ENCODE measurements at places on chromosomes 5 and 9. TPM values are rescaled to one million over a fixed set of nuclear protein-coding genes. Genes with fewer than 3 reads are reported as not detected.

DNA sequence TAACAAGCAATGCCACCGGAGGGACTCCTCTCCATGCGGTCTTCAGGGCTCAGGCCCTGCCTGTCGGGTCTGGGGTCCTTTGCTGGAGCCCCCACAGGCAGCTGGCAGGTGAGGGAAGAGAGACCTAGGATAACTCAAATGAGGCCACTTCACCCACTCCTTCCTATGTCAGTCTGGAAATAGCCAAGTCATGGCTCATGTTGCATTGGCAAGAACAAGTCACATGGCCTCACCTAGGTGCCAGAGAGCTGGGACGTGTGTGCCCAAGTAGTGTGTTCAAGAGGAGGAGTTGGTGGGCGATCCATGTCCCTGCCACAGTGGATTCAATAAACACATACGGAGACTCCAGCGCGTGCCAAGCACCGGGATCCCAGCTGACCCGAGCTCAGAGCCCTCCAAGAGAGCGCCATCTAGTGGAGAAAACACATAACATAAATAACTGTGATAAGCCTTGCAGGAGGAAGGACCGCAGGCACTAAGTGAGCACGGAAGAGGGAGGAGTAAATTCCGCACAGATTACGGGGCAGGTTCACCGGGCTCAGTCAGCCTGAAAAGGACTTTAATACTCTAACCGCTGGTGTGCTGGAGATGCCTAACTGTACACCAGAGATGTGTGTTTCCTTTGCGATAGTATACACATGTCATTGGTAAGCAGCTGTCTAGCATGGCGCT, 580.8 kb downstream of the CCDC171 start:
- DNase-seq, result peak; percentile 86

GRCh38 chr9:94937214-94937903, 210.9 kb downstream of the AOPEP start:
- peak; percentile 94 for DNase-seq

DNA sequence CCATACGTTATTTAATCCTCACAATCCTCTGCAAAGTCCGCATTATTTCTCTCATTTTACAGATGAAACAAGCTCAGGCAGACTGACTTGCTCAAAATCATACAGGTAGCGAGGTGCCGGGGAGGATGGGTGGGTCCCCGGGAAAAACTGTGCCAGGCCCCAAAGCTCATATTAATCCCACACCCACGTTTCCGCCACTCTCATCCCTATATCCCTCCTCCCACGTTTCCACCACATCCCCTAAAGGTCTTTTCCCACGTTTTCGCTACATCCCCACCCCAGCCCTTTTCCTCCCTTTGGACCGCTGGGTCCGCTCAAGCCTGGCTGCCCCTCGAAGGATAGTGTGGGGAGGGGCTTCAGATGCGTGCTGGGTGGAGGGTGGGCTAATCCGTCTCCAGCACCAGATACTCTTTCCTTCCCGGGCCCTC, 434 bp upstream of the FSD1L start:
- no peak for DNase-seq

DNA sequence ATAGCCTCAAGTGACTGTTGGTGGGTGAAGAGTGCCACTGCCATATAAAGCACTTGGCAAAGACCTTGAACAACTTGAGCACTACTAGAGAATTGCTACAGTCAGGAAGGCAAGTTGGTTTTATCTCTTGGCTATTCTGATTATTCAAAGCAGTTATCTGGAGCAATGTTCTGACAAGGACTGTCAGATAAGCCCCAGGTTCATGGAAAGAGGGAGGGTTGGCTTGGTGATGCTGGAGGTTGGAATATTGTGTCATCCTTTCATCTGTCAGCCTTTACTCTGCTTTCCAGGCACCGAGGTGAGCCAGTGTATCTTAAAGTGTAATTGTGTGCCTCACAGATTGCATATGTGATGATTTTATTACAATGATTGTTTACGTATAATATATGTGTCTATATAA, 548.4 kb upstream of the ZNF608 start:
- DNase-seq, result no peak

- DNase-seq, result no peak
These were observed 1941.1 kb upstream of the CDH6 start for GRCh38 chr5:29252390-29252789.

GRCh38 chr5:10701567-10702039, 59.4 kb downstream of the DAP start:
- DNase-seq, result peak; percentile 45

LHX3 gene
- total RNA-seq, result not detected

TAL2 gene
- not detected for total RNA-seq

GRCh38 chr5:8895599-8895998, 650.3 kb downstream of the SEMA5A start:
- DNase-seq, result no peak

- DNase-seq, result peak; percentile 99
These were observed 18.5 kb downstream of the ATOX1 start for GRCh38 chr5:151739939-151740335.

DNA sequence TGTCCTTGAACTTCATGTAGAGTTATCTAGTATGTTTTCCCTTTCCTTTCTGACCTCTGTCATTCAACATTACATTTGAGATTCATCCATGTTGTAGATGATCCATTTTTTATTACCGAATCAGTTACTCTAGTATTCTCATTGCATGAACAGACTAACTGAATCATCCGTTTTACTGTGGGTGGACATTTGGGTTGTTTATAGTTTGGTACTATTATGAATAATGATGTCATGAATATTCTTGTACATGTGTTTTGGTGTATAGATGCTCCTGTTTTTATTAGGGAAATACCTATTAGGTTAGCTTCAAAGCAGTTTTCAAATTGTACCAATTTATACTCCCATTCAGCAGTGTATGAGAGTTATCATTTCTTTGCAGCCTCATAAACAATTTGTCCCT, 94.3 kb upstream of the NIPAL4 start:
- DNase-seq, result no peak
